ENCODE measurements at places on chromosomes 12 and 14.

- no peak for DNase-seq
Measured at GRCh38 chr14:32403021-32403420, 73.9 kb downstream of the AKAP6 start.

- no peak for DNase-seq
Measured at GRCh38 chr12:53952871-53953734, 1.6 kb upstream of the HOXC12 start.

DNA sequence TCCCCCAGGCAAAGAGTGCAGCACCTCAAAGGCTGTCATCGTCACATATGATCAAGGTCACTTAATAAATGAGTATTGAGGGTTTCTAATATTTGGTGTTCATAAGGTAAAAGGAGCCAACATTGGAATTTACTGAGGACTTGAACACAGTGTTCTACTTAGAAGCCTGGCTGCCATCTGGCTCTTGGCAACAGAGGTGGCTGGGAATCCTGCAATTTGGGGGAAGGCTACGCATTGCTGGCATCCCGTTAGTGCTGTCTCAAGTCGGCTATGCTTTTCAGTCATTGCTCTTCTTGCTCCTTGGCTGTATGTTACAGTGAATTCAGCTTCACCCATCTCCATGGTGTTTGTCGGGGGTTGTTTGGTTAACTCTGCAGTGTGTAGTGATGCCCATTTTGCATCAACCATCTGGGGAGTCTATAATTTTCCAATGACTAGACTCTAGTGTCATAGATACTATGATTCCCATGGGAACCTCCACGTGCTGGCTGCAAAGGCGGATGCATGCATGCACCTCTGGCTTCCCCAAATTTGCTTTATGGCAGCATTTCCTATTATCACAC, 12.9 kb upstream of the SLC24A4 start:
- DNase-seq, result peak; percentile 77

DNA sequence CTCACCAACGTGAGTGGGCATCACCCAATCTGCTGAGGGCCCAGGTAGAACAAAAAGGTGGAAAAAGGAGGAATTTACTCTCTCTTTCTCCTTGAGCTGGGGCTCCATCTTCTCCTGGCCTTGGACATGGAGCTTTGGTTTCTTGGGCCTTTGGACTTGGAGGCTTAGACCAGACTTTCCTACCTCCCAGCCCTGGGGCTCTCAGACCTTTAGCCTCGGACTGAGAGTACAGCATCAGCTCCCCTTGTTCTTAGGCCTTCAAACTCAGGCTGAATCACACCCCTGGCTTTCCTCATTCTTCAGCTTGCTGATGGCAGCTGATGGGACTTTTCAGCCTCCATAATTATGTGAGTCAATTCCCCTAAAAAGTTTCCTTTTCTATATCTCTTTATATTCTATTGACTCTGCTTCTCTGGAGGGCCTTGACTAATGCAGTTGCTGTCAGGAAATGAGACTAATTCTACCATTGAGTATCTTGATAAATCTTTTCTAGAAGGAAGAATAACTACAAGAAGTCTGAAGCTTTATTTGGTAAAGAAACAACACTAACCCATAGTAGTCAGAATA, 15.9 kb upstream of the CLEC4E start:
- DNase-seq, result no peak

GRCh38 chr12:96878704-96879103, 28.4 kb upstream of the NEDD1 start:
- no peak for DNase-seq

DNA sequence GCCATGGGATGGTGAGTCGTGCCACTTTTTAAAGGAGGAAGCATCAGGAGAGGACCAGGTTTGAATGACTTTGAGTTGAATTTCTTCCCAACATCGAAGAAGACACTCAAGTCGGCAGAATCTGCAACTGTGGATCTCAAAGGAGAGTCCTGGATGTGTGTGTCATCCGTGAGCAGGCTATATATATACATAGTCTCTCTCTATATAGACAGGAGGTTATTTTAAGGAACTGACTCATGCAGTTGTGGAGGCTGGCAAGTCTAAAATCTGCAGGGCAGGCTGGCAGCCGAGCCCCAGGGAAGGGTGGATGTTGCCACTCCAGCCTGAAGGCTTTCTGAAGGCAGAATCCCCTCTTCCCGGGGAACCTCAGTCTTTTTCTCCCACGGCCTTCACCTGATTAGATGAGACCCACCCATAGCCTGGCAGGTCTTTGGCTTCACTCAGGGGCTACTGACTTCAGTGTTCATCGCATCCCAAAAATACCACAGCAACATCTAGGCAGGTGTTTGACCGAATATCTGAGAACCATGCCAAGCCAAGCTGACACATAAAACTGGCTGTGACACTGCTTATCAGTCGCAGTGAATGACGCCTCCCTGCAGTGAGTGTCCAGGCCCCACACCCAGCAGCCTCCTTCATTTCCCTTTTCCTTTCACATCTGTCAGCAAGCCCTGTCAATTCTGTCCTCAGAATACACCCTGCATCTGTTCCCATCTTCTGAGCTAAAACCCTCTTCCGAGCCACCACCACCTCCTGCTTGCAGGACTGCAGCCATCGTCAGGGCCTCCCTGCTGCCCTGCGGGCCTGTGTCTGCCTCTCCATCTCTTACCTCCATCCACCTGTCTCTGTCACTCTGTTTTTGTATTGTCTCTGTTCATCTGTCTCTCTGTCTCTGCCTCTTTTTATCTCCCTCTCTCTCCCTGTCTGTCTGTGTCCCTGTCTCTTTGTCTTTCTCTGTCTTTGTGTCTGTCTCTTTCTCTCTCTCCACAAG, 54.0 kb downstream of the ZNF664 start:
- DNase-seq, result no peak

GRCh38 chr12:124566161-124566996, 1.0 kb downstream of the NCOR2 start:
- DNase-seq, result peak; percentile 58

GRCh38 chr12:58086006-58086405, 144.6 kb downstream of the ATP23 start:
- no peak for DNase-seq

GRCh38 chr14:99073431-99073830, 198.6 kb downstream of the BCL11B start:
- no peak for DNase-seq

GRCh38 chr12:3364661-3365462, 126.1 kb upstream of the PRMT8 start:
- no peak for DNase-seq

- no peak for DNase-seq
Measured at GRCh38 chr14:90140298-90140955, 78.6 kb downstream of the KCNK13 start.

DNA sequence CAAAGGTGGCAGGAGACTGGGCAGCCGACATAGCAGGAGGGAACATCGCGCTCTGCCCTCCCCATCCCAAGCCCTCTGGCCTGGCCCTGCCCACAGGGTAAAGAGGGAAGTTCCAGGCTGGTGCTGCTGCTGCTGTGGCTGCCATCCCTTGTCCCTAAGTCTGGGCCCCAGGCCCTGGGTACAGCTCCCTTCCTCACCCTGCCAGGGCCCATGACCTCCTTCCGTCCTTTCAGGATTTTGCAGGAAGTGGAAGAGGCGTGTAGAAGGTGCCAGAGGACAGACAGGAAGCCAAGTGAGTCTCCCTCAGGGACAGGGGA, 14.7 kb upstream of the NCOR2 start:
- no peak for DNase-seq

- DNase-seq, result no peak
Measured at GRCh38 chr12:70721216-70721615, 84.0 kb upstream of the PTPRB start.

DNA sequence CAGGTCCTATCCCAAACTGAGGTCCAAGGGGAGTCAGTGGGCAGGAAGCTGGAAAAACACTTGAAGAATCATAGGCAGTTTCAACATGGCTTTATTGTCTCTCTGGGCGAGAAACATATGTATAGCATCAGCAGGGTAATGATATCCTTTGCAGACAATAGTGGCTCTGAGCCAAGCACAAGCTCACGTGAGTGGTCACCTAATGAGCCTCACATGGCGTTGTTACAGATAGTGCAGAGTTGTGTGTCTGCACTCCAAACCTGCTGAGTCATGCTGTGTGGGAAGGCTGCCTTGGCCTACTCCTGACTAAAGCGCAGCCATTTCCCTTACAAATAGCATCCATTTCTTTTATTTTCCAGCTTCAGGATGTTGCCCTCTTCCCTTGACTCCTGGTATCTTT, 105.2 kb upstream of the SYT1 start:
- no peak for DNase-seq

- DNase-seq, result no peak
Measured at GRCh38 chr12:121723200-121723599, 10.6 kb downstream of the TMEM120B start.

DNA sequence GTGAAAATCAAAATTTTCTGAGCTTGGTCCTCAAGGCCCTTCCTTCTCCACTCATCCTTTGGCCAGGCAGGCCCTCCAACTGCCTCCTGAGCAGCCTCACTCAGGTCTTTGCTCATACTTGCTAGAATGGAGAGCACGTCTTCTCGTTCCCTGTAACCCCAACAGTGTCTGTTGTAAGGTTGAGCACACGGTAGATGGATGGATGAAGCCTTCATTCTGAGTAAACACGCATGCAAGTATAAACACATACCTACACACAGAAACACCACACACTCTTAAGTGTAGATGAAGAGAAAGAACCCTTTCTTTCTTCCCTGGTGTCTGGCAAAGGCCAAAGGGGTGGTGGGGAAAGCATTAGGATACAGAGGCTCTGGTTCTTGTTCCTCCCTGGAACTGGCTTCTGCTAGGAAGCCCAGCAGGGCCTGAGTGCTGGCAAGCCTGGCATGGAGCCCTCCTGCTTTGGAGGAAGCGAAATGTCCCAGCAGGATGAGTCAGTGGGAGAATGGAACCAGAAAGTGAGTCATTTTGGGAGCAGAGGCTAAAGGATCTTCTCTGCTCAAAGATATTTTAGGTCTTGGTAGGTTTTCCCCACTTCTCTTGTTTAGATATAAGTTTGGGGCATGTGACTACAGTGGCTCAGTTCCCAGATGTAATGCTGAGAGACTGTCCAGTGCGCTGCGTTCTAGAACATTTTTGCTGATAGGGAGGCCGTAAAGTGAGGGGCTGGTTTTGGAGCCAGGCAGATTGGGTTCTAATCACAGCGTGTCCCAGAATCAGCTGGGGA, 127.4 kb downstream of the CACNA1C start:
- no peak for DNase-seq

GRCh38 chr12:15033641-15034040, 60.8 kb downstream of the PDE6H start:
- DNase-seq, result no peak

DNA sequence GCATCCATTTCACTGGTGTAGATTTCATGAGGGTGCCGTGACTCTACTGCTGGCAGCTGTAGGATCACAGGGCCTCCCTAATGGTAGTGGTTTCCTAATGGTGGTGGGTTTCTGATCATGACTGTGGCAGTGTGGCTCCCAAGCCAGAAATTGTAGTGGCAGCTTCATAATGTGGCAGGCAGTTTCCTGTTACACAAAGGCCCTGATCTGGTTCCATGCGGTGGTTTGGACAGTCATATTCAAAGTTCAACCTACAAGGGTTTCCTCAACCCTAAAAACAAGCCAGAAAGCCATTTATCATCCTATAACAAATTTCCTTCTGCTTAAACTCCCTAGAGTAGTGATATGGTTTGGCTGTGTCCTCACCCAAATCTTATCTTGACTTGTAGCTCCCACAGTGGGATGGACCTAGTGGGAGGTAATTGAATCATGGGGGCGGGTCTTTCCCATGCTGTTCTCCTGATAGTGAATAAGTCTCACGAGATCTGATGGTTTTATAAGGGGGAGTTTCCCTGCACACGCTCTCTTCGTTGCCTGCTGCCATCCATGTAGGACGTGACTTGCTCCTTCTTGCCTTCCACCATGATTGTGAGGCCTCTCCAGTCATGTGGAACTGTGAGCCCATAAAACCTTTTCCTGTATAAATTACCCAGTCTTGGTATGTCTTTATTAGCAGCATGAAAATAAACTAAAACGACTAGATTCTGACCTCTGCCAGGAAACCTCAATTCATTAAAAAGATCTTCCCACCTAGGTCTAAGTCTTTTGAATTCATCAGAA, 257.1 kb downstream of the EFCAB11 start:
- DNase-seq, result no peak
